Ascending aorta (tissue), 2 donors: ENCODE measurements at places on chromosomes 2 and 18. TPM values are rescaled to one million over a fixed set of nuclear protein-coding genes. Genes with fewer than 3 reads are reported as not detected.

DNA sequence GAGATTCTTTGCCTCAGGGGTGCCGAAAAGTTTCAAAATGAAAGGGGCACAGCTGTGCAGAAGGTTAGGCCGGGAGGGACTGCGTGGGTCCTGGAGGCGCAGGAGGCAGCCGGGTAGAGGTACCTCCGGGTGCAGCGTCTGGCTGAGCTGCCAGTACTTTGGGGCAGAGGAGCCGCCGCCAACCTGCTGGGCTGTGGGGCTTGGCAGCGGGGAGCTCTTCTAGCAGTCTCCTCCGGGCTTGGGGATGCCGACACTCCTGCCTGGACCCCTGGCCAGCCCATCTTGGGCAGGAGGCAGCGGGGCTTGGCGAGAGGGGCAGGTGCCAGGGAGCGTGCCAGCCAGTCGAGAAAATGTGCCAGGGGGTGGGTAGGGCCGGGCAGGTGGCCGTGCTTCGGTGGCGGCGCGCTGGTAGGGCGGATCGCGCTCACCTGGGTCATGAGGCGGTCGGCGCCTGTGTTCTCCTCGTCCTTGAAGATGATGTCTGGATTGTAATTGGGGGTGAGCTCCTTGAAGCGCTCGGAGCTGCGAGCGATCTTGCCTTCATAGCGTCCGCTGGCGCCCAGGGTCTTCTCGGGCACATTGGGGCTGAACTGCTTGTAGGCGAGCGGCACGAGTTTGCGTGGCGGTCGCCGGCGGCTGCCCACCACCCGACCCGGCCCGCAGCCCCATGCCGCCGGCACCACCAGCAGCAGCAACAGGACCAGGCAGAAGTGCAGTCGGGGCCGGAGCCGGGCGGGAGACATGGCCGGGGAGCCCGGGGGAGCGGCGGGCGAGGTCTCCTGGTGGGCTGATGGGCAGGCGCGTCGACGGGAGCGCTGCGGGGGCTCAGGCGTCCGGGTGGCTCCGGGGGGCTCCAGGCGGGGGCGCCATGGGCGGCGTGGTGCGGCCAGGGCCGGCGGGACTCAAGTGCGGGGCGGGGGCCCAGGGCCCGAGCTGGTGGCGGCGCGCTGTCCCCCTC lies 717 bp downstream of the IHH start:
- H3K36me3 ChIP-seq = no peaks in the 10 kb centered on the region
- no peak overlapping the region for H3K27ac ChIP-seq
- peaks cover 29% of the 10 kb centered on the region for H3K4me1 ChIP-seq

TMEM178A gene
- total RNA-seq = 29.5 TPM

DNA sequence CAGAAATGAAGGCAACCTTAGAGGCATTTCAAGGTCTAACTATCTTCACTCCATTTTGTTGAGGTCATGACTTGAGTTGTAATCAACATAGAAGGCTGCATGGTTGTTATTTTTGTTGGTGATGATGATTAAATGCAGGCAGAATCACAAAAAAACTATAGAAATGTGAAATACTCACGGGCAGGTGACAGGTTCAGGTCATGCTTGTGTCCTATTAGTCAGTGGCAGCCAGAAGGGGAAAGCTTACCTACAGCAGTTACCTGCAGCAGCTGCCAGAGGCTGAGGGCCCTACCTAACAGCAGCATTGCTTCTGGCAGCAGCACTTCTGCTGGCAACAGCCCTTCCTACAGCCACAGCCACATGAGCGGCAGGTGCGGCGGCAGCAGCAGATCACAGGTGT lies 394 bp downstream of the SCYGR3 start:
- no peak overlapping the region for H3K4me3 ChIP-seq
- H3K36me3 ChIP-seq = no peaks in the 10 kb centered on the region
- no peak for DNase-seq
- H3K27me3 ChIP-seq = no peaks in the 10 kb centered on the region
- H3K4me1 ChIP-seq = no peaks in the 10 kb centered on the region

SH3RF3 gene
- 53.5 TPM for total RNA-seq

DNA sequence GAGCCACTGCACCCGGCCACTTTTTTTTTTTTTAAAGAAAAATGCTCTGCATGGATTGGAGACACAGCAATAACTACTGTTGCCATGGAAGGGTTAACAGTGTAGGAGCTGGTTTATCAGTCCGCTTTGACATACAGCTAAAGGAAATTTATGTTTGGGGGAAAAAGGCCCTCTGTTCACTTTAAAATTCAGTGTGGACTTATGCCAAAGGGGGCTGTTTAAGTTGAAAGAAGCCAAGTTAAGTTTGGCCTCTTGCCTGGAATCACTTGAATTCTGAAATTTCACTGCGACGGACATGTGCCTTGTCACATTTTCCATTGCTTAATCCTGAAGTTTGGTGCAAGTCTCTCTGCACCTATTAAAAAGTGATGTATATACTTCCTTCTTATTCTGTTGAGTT lies 3.1 kb downstream of the KCNE4 start:
- no peaks in the 10 kb centered on the region for H3K27me3 ChIP-seq
- no peaks in the 10 kb centered on the region for H3K36me3 ChIP-seq
- H3K4me1 ChIP-seq = peaks cover 37% of the 10 kb centered on the region
- DNase-seq = no peak
- H3K4me3 ChIP-seq = peak overlapping the region; percentile 68

DNA sequence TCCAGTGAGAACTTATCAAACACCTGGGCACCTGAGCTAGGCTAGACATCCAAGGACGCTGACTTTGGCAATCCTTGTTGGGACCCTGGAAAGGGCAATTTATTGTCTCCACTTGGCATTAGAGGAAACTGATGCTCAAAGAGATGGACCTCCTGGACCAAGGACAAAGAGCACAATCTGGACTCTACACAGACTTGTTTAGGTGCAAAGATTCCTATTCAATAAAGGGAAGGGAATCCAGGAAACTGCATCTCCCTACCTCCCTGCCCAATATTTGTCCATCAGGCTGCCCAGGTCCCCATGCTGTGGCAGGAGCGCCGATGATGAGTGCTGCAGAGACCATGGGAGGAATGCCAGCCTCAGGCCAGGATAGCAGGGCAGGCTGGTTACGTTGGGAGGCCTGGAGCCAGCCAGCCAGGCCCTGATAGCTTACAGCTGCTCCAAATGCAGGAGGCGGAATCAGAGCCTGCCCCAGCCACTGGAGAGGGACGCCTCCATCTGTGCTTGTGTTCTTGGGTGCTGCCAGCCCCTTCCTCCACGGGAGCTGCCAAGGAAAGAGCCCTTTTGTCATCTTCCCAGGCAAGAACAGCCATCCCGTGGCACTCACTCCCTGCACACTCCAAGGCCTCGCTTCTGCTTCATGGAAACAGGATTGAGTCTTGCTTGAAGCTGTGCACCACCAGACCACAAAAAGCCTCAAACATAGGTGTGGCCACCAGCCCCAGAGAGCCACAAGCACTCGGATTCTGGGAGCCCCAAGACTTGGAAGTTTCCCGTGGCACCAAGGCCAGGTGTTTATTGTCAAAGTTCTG lies 60.0 kb downstream of the HS1BP3 start:
- H3K36me3 ChIP-seq = no peaks in the 10 kb centered on the region
- no peak overlapping the region for H3K4me3 ChIP-seq
- no peaks in the 10 kb centered on the region for H3K27me3 ChIP-seq
- DNase-seq = no peak
- H3K27ac ChIP-seq = no peak overlapping the region

INPP1 gene
- total RNA-seq = 13.3 TPM

DNA sequence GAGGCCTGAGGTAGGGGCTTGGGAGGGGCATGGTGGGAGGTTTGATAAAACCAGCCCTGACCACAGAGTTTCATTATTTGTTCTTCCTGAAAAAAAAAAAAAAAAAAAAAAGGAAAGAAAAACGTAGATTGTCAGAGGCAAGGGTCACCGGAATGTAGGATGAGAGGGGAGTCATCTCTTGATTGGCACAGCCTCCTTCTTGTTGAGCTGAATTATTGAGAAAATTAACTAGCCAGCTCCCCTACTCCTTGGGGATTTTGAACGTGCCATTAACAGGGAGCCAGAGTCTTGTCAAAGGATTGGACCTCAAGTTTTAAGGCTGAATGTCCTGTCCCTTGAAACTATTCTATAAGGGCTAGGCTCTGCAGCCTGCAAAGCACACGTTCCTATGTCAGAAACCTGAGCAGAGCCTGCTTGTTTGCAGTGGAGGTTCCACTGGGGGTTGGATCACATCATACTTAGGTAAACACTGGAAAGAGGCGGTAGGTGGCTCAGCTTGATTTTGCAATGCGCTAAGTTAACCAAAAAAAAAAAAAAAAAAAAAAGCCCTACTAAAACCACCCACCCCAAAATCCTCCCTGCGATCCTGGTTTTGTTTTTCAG lies 2.3 kb downstream of the INHBB start:
- H3K36me3 ChIP-seq = no peaks in the 10 kb centered on the region
- no peaks in the 10 kb centered on the region for H3K27me3 ChIP-seq
- DNase-seq = no peak
- peaks cover 19% of the 10 kb centered on the region for H3K4me1 ChIP-seq
- no peak overlapping the region for H3K27ac ChIP-seq
- no peak overlapping the region for H3K4me3 ChIP-seq

DNA sequence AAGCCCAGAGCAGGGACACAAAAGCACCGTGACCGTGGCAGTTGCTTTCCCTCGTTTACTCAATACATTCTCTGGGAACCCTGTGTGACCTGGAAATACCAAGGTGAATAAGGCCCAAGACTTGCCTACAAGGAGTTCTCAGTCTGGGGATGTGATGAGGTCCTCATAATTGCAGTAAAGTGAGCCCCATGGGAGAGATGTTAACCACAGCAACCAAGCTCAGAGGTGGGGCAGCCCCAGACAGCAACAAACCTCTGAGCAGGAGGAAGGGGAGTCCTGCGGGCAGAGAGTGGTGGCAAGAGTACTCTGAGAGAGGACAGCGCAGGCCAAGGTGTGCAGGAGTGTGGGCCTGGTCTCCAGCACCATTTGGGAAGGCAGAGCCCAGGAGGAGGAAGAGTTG lies 91.6 kb downstream of the TTC32 start:
- no peak overlapping the region for H3K4me3 ChIP-seq
- H3K27me3 ChIP-seq = no peaks in the 10 kb centered on the region
- peaks cover 8% of the 10 kb centered on the region for H3K4me1 ChIP-seq
- H3K27ac ChIP-seq = peak overlapping the region; percentile 82
- DNase-seq = no peak

- H3K4me3 ChIP-seq = no peak overlapping the region
- H3K27me3 ChIP-seq = no peaks in the 10 kb centered on the region
- H3K4me1 ChIP-seq = no peaks in the 10 kb centered on the region
- DNase-seq = no peak
- H3K27ac ChIP-seq = no peak overlapping the region
- H3K36me3 ChIP-seq = peaks cover 41% of the 10 kb centered on the region
These were observed 172.0 kb downstream of the ATAD2B start for GRCh38 chr2:23754970-23755369.

DNA sequence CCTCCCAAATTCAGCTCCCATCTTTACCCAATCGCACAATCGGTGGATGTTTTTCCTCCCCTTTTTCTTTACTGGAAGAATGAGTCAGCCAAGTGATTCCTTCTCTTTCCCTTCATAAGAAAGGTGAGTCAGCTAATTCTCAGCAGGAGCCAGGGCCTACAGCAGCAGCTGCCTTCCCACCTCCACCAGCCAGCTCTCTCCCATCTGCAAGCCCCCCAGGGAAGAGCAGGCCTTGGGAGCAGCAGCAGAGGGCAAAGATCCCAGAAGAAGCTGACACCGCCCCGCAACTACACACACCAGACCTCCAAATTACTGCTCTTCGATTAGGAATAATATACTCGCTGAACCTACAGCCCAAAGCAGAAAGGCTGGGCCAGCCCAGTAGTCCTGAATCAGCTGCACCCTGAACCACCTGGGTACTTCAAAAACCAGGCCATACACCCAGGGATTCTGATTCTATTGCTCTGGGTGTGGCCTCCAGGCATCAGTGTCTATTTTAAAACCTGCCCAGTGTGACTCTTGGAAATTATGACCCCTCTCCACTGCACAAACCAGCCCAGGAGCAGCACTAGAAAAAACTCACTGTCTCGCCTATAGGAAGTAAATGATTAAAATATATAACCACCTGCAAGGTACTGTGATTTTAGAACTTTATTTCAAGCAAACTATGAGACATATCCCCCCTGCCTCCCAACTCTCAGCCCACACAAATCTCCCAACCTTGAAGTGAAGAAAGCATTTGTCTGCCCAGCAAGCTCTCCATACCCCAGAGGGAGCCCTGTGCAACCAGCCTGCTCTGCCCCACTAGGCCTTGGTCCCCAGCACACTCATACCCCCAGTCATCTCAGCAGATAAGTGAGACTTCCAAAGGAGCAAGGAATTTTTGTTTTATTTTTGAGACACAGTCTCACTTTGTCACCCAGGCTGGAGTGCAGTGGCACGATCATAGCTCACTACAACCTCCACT lies 7.3 kb downstream of the SFXN5 start:
- no peaks in the 10 kb centered on the region for H3K36me3 ChIP-seq
- peaks cover 9% of the 10 kb centered on the region for H3K4me1 ChIP-seq
- no peak overlapping the region for H3K27ac ChIP-seq
- no peaks in the 10 kb centered on the region for H3K27me3 ChIP-seq
- DNase-seq = peak; percentile 61
- no peak overlapping the region for H3K4me3 ChIP-seq

PER2 gene
- 21.6 TPM for total RNA-seq

ESPNL gene
- not detected for total RNA-seq

DNA sequence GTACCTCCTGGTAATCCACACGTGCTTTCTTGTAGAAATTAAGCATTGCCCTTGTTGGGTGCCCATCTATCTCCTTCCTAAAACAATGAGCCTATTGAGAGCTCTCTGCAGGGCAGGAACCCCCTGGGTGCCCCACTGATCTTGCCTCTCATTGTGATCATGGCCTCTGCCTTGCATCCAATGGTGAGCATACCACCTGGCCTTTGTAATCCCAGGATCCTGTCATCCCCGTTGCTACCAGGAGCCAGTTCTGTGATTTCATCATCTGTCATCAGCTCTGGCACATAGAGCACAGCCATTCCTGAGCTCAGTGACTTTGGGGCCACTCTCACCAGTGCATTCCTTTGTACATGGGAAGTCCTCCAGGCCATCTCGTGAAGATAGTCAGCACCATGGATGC lies 381.0 kb upstream of the ID2 start:
- H3K4me3 ChIP-seq = no peak overlapping the region
- H3K27ac ChIP-seq = no peak overlapping the region
- H3K27me3 ChIP-seq = no peaks in the 10 kb centered on the region
- H3K4me1 ChIP-seq = peaks cover 9% of the 10 kb centered on the region
- DNase-seq = no peak

DNA sequence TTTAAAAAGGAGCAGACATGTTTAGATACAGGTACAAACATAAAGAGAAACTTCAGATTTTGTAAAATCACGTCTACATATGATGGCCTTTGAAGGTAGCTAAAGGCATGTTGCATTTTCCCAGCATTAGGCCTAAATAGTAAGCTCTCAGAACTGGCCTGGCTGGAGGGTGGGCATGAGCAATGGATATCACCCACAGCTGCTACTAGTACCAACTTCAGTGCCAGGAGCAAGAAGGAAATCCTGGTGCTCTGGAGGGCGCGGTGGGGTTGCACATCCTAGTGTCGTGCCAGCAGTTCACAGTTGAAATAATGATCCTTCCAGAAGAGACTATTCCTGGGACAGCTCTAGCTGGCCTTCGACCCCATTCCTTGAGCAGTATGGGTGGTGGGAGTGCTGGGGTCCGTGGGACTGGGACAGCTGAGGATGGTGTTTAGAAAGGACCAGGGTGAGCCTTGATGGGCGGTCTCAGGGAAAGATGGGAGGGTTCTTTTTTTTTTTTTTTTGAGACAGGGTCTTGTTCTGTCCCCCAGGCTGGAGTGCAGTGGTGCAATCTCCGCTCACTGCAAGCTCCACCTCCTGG lies 4.9 kb downstream of the DES start:
- no peak overlapping the region for H3K27ac ChIP-seq
- no peaks in the 10 kb centered on the region for H3K36me3 ChIP-seq
- DNase-seq = no peak
- H3K4me1 ChIP-seq = peaks cover 20% of the 10 kb centered on the region
- no peaks in the 10 kb centered on the region for H3K27me3 ChIP-seq
- no peak overlapping the region for H3K4me3 ChIP-seq

CRYBA2 gene
- total RNA-seq = not detected
